ENCODE measurements at places on chromosomes 6 and 20. TPM values are rescaled to one million over a fixed set of nuclear protein-coding genes. Genes with fewer than 3 reads are reported as not detected.

DOK5 gene
- total RNA-seq: 8.8 TPM

DPPA5 gene
- total RNA-seq: not detected

GTSF1L gene
- total RNA-seq: not detected

PTCRA gene
- not detected for total RNA-seq

C20orf141 gene
- not detected for total RNA-seq

MTFR2 gene
- total RNA-seq: not detected

SEMG1 gene
- not detected for total RNA-seq

NCR2 gene
- total RNA-seq: not detected

DNA sequence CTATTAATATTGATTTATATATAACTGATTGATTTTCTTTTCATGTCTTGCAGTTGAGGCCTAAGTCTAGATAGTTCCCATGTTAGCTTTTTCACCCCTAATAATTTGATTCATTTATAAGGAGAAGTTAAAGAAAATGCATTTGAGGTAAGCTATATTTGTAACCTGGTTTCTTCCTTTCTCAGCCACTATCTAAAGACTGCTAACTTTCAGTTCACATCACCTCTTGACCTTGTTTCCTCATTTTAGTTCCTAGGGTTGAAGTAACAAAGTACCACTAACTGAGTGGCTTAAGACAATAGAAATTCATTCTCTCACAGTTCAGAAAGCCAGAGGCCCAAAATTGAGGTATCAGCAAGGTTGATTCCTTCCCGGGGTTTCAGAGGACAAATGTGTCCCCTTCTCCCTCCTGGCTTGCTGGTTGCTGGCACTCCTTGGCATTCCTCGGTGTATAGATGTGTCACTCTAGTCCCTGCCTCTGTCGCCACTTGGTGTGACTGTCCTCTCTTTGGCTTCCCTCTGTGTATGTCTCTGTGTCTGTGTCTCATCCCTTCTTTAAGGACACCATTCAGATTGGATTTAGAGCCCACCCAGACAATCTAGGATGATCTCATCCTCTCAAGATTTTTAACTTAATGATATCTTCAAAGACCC lies 55.9 kb upstream of the C20orf144 start:
- no peak overlapping the region for H3K27ac ChIP-seq
- no peaks in the 10 kb centered on the region for H3K4me1 ChIP-seq
- peaks cover 29% of the 10 kb centered on the region for H3K36me3 ChIP-seq
- no peak overlapping the region for H3K4me3 ChIP-seq
- DNase-seq: no peak
- H3K27me3 ChIP-seq: no peaks in the 10 kb centered on the region

- peak; percentile 98 for DNase-seq
- H3K4me3 ChIP-seq: no peak overlapping the region
- H3K4me1 ChIP-seq: peaks cover 46% of the 10 kb centered on the region
- peak overlapping the region; percentile 88 for H3K27ac ChIP-seq
- no peaks in the 10 kb centered on the region for H3K27me3 ChIP-seq
- H3K36me3 ChIP-seq: no peaks in the 10 kb centered on the region
Observed at GRCh38 chr6:87729965-87730719, 28.1 kb upstream of the AKIRIN2 start.

GRCh38 chr20:23327617-23328333 lies 22.8 kb upstream of the NXT1 start:
- H3K36me3 ChIP-seq: no peaks in the 10 kb centered on the region
- no peaks in the 10 kb centered on the region for H3K27me3 ChIP-seq
- H3K4me1 ChIP-seq: no peaks in the 10 kb centered on the region
- H3K27ac ChIP-seq: no peak overlapping the region

DNA sequence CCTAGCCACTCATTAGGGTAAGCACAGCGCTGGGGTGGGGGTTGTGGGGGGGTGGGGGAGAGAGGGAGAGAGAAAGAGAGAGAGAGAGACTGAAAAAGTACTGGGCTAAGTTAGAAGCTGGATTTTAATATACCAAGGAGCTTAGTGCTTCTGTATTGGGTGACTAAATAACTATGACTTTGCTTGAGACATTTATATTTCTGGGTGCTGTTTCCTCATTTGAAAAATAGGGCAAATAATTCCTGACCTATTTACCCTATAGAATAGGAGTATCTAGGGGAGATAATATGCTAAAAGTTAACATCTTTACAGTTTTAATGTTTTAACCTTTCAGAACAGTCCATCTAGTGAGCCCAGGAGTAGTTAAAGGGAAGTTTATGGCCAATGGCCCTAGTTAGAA lies 7.7 kb downstream of the NKAIN2 start:
- no peak overlapping the region for H3K4me3 ChIP-seq
- DNase-seq: no peak
- H3K27ac ChIP-seq: no peak overlapping the region
- H3K4me1 ChIP-seq: peaks cover under 1% of the 10 kb centered on the region
- no peaks in the 10 kb centered on the region for H3K27me3 ChIP-seq

GRCh38 chr6:3527651-3527977 lies 70.8 kb upstream of the SLC22A23 start:
- H3K4me1 ChIP-seq: no peaks in the 10 kb centered on the region
- no peak for DNase-seq
- H3K36me3 ChIP-seq: no peaks in the 10 kb centered on the region
- H3K4me3 ChIP-seq: no peak overlapping the region

DNA sequence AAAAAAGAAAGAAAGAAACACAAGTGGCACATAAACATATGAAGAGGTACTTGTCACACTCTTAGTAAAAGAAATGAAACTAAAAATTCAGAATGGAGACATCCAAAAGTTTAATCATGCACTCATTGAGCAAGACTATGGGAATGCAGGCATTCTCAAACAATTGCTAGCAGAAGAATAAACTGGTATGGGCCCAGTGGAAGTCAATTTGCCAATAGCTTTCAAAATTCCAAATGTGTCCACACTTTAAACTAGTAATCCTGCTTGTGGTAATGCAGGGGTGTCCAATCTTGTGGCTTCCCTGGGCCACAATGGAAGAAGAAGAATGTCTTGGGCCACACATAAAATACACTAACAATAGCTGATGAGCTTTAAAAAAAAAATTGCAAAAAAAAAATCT lies 97.4 kb downstream of the EPB41L2 start:
- no peaks in the 10 kb centered on the region for H3K27me3 ChIP-seq
- H3K36me3 ChIP-seq: no peaks in the 10 kb centered on the region
- no peak overlapping the region for H3K4me3 ChIP-seq

DNA sequence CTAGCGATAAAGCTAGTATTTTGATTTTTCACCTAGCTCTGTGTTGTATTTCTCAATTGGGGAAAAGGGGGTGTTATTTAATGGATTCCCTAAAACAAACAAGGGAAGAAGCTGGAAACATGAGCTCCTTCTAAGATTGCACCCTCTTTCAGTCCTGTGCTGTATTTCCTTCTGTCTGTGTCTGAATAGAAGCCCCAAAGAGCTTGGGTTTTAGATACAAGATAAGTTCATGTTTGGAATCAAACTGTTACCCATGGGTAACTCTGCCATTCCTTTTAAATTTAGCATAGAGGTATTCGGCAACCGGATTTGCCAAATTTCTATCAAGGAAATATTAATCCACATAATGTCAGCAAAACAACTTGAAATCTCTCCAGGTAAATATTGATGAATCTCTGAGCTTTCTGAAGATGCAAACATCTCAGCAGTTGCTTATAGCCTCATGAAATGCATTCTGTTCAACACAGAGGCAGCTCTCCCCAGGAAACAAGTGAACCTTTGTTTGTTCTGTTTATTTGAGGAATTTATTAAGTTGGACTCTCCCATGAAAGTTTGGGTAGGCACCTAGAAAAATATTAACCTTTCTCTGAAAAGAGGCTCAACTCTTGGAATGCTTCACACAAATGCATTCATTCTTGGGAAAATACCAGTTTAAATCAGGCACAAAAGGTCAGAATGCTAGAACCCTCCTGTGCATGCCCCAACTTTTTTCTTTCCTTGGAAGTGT lies 9.9 kb upstream of the SCGN start:
- no peaks in the 10 kb centered on the region for H3K27me3 ChIP-seq
- H3K36me3 ChIP-seq: no peaks in the 10 kb centered on the region
- no peaks in the 10 kb centered on the region for H3K4me1 ChIP-seq
- H3K4me3 ChIP-seq: no peak overlapping the region
- DNase-seq: no peak
- no peak overlapping the region for H3K27ac ChIP-seq

- no peaks in the 10 kb centered on the region for H3K4me1 ChIP-seq
- no peaks in the 10 kb centered on the region for H3K27me3 ChIP-seq
- no peak for DNase-seq
- no peak overlapping the region for H3K4me3 ChIP-seq
- H3K36me3 ChIP-seq: no peaks in the 10 kb centered on the region
Observed at GRCh38 chr6:25497383-25498040, 154.5 kb upstream of the SCGN start.

DNA sequence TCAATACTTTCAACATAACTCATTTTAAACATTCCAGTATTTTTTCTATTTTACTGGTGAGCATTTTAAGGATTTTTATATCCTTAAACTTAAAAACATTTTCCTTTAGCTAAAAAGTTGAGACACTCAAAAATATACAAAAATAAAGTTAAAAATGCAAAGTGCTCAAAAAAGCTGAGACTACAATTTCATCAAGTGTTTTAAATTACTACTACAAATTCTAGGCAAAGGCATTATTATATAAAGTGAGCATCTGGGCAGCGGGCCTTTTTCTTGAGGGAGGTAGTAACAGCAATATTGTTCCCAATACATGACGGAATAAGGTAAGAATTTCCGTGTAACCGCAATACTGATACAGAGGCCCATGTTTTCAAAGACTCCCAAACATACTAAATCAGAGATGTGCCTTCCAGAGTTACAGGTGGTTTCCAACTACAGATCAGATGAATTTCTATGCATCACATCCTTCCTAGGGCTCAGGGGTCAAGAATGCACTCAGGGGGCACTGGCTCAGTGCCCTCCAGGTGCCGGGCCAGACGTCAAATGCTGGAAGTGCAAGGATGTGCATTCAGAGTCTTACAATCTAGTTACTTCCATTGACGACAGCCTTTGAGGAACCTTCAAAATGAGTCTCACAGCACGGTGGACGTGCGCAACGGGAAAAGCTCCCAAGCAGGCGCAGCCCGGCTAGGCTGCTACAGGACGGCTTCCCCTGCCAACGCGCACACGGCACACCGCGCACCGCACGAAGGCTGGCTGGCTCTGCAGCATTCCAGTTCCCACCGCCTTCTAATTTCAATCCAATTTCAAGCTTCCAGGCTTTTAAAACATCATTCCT lies 1.7 kb downstream of the PHF10 start:
- H3K27ac ChIP-seq: peak overlapping the region; percentile 80
- H3K27me3 ChIP-seq: no peaks in the 10 kb centered on the region
- no peaks in the 10 kb centered on the region for H3K36me3 ChIP-seq
- H3K4me3 ChIP-seq: peak overlapping the region; percentile 67
- peaks cover 37% of the 10 kb centered on the region for H3K4me1 ChIP-seq
- no peak for DNase-seq

- peak overlapping the region; percentile 52 for H3K4me3 ChIP-seq
- DNase-seq: peak; percentile 26
- H3K27ac ChIP-seq: peak overlapping the region; percentile 60
- no peaks in the 10 kb centered on the region for H3K36me3 ChIP-seq
Observed at GRCh38 chr20:5504061-5504739, 187.4 kb upstream of the PROKR2 start.

DNA sequence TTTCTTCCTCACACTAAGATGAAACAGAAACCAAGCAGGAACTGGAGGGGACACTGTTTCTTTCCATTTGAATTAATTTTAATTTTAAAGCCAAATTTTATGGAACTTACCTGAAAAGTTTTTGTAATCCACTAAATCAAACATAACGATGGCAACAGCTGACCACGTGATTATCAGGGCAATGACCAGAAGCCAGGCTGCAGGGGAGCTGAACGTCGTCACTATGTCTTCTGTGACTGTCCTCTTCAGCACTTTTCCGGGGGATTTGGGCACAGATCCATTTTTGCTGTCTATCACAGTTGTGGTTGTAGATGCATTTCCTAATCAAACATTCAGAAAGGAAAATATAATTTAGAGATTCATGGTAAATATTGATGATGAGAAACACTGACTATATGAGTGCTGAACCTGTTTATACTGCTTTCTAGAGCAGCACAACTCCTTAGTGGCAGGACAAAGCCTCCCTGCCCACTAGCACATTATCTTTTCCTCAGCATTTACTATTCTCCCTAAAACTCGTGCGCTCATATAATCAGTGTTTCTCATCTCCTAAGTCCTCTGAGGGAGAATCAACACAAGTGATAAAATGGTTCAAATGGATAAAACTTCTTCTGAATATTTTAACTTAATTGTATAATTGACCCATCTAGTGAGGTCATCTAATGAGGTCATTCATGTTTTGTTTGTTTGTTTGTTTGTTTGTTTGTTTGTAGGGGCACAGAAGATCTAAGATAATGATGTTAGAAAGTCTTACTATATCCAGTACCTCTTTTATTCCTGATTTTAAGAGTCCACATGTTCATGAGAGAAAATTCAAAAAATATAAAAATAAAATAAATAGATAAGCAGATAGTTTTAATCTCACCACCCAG lies 65.7 kb downstream of the TRDN start:
- H3K27me3 ChIP-seq: no peaks in the 10 kb centered on the region
- no peak for DNase-seq
- H3K4me1 ChIP-seq: peaks cover 56% of the 10 kb centered on the region

DNA sequence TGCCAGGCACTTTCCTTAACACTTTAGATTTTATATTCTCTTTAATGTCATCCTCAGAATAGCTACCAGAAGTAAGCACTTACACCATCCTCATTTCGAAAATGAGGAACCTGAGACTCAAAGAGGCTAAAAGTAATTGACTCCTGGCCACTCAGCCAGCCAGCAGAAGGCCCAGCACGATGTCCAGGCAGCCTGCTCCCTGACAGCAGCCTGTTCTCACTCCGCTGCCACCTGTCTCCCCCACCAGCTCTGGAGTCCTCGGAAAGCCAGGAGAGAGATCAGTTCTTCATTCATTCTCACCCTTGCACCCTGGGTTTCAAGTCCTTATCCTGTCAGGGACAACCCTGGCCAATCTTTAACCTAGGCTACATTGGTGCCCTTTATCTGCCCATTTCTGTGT lies 174.0 kb downstream of the SASH1 start:
- no peaks in the 10 kb centered on the region for H3K27me3 ChIP-seq
- no peaks in the 10 kb centered on the region for H3K36me3 ChIP-seq
- no peak for DNase-seq
- no peak overlapping the region for H3K4me3 ChIP-seq
- H3K4me1 ChIP-seq: peaks cover 52% of the 10 kb centered on the region

DNA sequence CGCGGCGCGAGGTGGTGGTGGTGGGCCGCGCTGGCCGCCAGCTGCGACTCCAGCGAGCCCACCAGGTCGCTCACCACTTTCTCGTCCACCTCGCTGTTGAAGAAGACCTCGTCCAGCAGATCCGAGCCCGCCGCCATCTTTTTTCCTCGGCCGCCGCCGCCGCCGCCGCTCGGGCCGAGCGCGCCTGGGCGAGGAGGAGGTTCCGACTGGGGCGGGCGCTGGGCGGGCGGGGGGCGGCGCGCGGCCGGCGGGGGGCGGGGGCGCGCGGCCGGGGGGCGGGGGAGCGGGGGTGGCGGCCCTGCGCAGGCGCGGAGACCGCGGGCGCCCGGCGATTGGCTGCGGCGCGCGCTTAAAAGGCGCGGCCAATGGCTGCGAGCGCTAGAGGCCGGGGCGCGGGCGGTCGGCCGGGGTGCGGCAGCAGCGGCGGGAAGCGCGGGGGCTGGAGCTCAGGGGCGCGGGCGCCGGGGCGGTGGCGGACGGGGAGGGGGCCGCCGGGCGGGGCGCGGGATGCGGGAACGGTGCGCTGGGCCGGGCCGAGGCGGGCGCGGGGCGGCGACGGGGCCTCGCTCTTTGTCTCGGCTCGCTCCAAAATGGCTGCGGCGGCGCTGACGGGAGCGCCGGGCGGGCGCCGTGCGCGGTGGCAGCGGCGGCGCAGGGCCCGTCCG lies at the start of gene TAF4:
TSS of gene TAF4 (minus strand) at position 208 of the 665 bp plus-strand sequence. CDS start at position 137, 71 bp downstream.
- peaks cover 49% of the 10 kb centered on the region for H3K4me1 ChIP-seq
- no peaks in the 10 kb centered on the region for H3K27me3 ChIP-seq
- DNase-seq: peak; percentile 58
- H3K4me3 ChIP-seq: peak within 1 kb of the TSS; percentile 74

Data from gastrocnemius medialis (tissue), 4 donors.